ENCODE measurements at places on chromosomes 3 and 15. TPM values are rescaled to one million over a fixed set of nuclear protein-coding genes. Genes with fewer than 3 reads are reported as not detected.

GRCh38 chr3:37987315-37987697 is 3.3 kb upstream of the VILL start:
- no peak for DNase-seq

The RASGRP1 gene
- total RNA-seq: 2.1 TPM

DNA sequence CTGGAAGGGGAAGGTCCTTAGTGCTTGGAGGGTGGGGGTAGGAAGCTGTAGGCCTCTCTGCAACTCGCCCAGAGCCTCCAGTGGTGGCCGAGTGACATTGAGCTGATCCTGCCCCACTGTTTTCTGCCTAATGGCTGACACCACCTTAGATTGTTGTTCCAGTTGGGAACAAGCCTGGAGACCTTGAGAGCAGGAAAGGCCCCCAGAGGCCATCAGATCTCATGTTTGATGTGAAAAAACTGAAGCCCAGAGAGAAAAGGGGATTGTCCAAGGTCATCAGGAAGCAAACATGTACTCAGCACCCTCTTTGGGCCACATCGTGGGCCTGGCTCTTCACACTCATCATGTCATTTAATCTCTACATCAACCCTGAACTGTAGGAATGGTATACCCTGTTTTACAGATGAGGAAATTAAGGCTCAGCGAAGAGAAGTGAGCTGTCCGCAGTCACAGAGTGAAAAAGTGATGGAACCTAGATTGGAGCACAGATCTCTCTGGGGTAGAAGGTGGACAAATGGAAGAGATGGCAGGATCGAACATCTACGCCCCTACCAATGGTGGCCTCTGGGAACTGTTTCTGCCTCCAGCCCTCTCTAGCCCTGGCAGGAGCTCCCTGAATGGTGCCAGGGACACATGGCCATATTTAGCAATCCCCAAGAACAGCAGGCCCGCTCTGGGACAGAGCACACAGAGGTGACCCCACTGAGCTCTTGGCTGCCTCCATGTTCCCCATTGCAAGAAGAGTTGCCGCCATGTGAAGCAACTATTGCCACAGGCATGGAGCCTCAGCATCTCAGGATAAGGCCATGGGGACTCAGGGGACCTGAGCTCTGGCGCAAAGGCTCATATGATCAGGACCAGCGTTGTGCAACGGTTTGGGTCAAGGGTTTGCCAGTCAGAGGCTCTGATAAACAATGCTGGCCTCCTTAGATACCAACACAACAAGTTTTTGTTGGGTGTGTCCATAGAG is 31.6 kb upstream of the TSEN2 start:
- DNase-seq: no peak

DNA sequence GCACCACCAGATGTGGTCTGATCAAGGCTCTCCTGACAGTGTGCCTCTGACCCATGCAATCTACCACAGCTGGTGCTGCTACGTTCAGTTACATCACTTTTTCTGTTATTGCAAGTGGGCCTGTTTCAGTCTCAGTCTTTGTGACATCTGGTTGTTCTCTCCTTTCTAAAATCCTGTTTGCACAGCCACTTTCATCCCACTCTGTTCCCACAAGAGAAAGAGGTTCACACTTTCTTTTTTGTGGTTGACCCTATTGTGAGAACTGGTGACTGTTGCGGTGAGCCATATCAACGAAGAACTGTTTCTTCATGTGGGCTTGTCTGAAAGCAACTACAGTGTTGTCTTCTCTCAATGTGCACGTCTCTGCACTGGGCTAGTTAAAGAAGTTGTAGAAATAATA is 342.8 kb upstream of the ARPP21 start:
- no peak for DNase-seq

The CSTA gene
- not detected for total RNA-seq

The CHRM5 gene
- total RNA-seq: 0.44 TPM

GRCh38 chr3:52108302-52109232 is 45.7 kb downstream of the POC1A start:
- DNase-seq: peak; percentile 32

DNA sequence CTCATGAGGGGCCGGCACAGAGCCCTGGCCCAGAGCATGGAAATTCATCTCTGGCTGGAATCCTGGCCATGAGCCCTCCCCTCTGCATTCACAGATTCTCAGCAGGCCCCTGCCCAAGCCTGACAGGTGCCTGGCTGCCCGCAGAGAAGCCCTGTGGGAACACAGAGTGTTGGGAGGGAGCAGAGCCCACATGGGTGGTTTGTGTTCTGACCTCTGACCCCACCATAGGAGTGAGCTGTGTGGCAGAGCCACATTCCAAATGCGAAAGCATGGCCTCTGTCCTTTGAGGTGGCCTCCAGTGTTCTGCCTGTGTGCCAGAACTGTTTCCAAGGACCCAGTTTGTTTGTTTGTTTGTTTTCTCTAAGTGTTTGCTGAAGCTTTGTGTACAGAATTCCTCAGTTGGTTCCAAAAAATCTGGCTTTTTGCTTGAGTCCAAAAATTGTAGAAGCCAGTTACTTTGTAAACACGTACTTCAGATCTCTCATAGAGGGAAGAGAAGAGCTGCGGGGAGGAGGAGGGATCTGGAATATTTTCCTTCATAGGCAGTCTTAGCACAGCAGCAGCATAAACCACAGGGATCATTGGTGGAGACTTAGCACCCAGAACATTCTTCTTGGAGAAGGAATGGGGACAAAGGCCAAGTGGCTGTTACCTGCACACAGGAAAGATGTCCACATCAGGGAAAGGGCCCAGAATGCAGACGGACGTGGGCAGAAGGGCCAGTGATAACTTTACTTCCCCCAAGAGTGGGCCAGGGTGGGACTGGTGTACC is 36.0 kb downstream of the GRAMD2A start:
- DNase-seq: no peak

The ACAP2 gene
- 56.7 TPM for total RNA-seq

GRCh38 chr15:70466895-70467529 is 296.3 kb downstream of the UACA start:
- no peak for DNase-seq

GRCh38 chr3:47577583-47578118 is 1.0 kb downstream of the CSPG5 start:
- DNase-seq: no peak

GRCh38 chr15:59696332-59696731 is 7.2 kb upstream of the BNIP2 start:
- no peak for DNase-seq

- no peak for DNase-seq
Measured at GRCh38 chr15:55254916-55255679, 34.5 kb downstream of the RAB27A start.

The FAM81A gene
- 1.8 TPM for total RNA-seq

The ISG20 gene
- total RNA-seq: 28.6 TPM

The PAQR5 gene
- 8.1 TPM for total RNA-seq

DNA sequence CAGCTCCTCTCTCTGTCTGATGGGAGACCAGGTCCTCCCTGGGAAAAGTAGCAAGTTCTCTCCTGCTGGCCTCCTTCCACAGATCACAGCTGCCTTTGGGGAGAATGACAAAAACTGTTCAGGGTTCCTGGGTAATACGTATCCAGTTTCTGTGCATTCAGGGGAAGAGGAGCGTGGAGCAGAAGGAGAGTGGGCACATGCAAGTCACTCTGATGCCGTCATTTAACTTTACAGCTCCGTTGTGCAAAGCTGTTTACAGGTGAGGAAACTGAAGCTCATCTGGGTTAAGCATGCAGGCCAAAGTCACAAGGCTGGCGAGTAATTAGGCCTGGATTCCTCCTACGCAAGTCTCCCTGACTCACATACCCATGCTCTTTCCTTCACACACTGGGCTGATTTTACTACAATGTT is 7.5 kb upstream of the TM4SF1 start:
- no peak for DNase-seq

- no peak for DNase-seq
Measured at GRCh38 chr3:98038876-98039275, 3.8 kb upstream of the GABRR3 start.

GRCh38 chr15:64010719-64011118 is 35.6 kb downstream of the DAPK2 start:
- DNase-seq: peak; percentile 11

The EPHA6 gene
- 0.78 TPM for total RNA-seq

DNA sequence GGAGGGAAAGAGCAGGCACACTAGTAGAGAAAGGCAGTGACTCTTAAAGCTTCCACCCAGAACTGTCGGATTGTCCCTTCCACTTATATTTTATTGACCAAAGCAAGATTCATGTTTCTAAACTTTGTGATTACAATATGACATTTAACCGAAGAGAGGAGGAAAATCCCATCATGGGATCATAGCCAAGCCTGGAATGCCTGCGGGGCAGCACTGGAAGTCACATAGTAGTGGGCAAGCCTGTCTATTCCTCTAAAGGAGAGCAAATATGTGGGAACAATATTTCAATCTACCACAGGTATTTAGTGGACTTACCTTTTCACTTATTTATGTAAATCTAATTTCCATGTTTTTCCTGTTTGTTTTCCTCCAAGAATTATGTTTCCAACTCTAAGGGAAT is 3.8 kb upstream of the TMOD3 start:
- no peak for DNase-seq

The GOLGA8K gene
- 0.21 TPM for total RNA-seq

The SLC22A13 gene
- total RNA-seq: not detected

- peak; percentile 53 for DNase-seq
Measured at GRCh38 chr3:38039101-38039898, at the start of gene DLEC1. TSS of gene DLEC1 (plus strand) at chr3:38039208. CDS start at chr3:38039226, 18 bp downstream.

- no peak for DNase-seq
Measured at GRCh38 chr15:63146684-63147083, 10.6 kb downstream of the RPS27L start.

- DNase-seq: peak; percentile 66
Measured at GRCh38 chr3:126208606-126209256, 28.3 kb upstream of the ALDH1L1 start.

The CAND2 gene
- total RNA-seq: 17.3 TPM

DNA sequence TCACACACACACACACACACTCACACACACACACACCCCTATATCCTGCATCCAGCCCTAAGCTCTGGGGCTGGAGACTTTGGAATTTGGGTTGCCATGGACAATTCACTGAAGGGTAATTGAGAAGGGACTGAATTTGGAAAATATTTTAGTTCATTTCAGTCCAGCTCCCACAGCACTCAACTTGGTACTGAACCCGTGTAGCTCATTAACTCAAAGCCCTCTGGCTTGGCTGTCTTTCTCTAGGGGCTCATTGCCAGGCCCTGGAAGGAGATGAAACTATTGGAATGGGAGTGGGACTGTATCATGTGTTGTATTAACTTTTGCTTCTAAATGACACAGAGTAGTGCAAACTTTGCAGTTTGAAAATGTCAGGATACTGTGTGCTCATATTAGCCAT is 157.3 kb downstream of the EPHB1 start:
- DNase-seq: no peak

DNA sequence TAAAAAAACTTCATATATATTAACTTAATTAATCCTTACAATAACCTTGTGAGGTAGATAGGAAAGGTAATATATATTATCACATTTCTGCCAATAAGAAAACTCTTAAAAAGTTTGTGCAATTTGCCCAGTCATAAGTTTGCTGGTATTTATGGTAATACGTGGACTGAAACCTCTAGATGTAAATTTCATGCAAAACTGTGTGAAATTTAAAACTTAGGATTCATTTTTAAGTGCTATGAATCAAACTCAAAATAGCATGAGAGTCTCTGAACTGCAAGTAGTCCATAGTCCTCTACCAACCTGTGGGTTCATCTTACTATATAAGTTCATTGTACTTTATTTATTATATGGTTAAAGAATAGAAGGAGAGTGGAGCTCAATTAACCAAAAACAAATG is 56.4 kb downstream of the ZBTB20 start:
- DNase-seq: no peak

GRCh38 chr3:175601521-175601920 is 742.4 kb downstream of the NAALADL2 start:
- DNase-seq: no peak

- no peak for DNase-seq
Measured at GRCh38 chr3:120404876-120405275, 45.9 kb downstream of the FSTL1 start.

DNA sequence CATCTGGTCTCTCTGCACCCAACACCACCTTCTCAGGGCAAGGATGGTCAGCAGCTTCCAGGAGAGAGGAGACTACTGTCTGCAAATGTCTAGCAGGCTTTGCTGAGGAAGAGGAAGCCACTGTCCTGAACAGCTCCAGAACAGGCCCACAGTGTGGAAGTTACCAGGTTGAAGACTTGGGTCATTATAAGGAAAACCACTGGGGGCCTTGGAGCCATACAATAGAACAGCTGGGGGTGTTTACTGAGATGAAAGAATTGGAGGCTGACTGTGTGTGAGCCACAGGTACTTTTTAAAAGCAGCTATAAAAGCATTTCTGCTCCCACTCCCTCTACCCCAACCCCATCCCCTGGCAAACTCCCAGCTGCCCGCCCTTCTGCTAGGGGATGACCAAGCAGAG is 24.2 kb downstream of the SRGAP3 start:
- DNase-seq: no peak

All from tibial nerve (tissue), 4 donors.